Mammary epithelial cell (primary cell): ENCODE measurements at places on chromosomes 3 and 15. TPM values are rescaled to one million over a fixed set of nuclear protein-coding genes. Genes with fewer than 3 reads are reported as not detected.

GRCh38 chr3:159829539-159830227 is 159.0 kb upstream of the IL12A start:
- peak; percentile 97 for DNase-seq

GRCh38 chr3:14918356-14918860 is 29.0 kb upstream of the NR2C2 start:
- DNase-seq, result peak; percentile 69

Gene MED12L
- total RNA-seq, result 0.33 TPM

Gene RARRES1
- total RNA-seq, result 24.3 TPM

DNA sequence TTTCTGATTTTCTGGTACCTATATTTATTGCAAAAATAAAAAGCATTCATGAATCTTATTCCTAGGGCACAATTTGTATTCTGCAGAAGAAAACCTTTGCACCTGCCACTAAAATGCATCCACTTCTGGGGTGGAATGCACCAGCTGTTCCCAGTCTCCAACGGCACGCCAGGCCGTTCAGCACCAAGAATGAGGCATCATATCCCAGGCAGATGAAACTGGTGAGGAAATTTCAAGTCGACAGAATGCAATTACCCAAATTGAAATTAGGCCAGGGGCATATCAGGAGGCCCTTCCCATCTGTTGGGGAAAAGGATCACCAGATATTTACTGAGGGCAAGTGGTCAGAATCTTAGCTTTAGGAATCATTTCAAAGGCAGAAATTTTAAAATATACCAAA is 13.6 kb upstream of the RBMS3 start:
- no peak for DNase-seq

DNA sequence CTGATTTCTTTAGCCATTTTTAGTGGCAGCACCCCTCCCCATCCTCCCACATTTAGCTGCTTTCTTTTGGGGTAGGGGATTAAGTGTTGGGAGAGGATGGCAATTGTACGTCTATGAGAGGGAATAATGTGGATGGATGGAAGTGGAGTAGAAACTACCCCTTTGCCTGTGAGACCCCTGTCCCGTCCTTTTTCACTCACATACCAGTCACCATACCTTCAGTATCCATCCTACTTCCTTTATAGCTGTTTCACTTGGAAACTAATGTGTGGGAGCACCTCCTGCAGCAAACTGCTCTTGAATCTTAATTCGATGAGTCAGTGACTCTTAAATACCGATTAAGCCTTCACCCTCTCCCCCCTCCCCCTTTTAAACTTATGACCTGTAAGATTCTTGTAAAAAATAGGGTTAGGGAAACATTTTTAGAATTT is 730 bp downstream of the SPRED1 start:
- peak; percentile 68 for DNase-seq

DNA sequence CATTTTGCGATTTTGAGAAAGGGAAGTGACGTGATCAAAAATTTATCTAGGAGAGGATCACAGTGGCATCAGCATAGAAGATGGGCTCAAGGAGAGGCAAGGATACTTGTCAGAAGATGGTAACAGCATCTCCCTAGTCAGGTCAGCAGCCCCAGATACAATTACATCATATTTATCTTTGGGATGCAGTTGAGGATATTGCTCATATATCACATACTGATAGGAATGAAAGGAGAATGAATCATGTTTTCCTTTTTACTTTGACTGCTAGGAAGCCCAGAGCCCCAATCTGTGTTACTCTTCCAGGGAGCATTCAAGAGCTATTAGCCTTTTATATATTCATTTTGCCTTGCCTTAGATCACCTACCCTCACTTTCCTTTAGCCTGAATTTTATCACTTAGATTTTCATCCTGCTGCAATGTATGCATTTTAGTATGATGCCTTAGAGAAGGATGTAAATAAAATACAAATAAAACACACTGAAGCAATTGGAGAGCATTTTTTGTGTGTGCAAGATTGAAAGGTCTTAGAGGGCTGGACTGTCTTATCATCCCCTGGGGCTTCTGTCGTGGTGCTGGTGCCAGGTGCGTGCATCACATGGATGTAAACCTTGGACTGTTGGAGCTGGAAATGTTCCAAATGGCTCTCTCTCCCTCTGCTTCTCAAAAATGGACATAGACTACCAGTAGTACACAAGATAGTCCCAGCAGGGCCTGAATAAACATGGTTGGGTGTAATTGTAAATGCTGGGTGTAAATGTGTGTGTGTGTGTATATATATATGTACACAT is 40.3 kb downstream of the CORO2B start:
- no peak for DNase-seq

Gene TPRG1
- total RNA-seq, result 3.0 TPM

DNA sequence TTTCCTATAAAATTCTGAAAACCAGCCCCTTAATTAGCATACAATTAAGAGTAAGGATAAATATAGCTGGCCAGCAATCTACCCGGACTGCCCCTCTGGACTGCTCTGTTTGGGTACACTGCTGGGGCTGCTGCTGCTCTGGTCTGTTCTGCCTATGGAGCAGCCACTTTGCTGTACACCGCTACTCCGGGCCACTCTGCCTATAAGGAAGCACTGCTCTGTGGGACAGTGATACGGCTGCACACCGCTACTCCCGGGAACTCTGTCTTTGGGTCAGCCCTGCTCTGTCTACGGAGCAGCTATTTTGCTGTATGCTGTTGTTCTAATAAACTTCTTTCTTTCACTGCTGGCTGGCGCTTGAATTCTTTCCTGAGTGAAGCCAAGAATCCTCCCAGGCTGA is 316.5 kb upstream of the PLSCR5 start:
- no peak for DNase-seq

DNA sequence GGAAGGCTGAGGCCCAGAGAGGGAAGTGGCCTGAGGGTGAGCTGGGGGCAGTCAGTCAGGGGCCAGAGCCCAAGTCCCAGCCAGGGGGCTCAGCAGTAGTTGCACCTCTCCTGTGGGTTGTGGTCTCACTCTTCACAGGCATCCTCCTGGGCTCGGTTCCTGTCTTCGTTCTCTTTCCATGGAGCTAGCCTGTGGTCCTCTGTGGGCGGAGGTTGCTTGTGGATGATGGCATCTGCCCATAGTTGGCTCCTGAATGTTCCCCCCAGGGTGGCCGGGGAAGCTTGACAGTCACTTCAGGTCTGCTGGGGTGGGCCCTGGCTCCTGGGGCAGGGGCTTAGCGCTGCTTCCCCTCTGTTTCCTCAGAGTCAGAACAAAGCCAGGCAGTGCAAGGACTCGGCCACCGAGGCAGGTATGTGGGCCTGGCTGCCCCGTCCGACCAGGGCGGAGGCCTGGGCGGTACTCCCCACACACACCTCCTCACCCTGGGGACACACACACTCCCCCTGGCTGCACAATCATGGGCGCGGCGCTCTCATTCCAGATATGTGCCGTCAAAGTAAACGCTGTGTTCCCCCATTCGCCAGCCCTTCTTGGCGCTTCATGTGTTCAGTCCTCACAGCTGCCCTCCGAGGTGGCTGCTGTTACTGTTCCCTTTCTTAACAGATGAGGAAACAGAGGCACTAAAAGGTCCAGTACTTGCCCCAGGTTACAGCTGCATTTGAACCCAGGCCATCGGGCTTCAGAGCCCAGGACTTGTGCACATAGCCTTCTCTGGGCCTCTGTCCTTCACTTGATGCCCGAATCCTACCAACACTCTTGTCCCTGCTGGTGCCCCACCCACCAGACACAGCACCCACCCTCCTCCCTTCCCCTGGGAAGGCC is 34.5 kb downstream of the PSTPIP1 start:
- DNase-seq, result no peak

Gene GREM1
- total RNA-seq, result 1.8 TPM

DNA sequence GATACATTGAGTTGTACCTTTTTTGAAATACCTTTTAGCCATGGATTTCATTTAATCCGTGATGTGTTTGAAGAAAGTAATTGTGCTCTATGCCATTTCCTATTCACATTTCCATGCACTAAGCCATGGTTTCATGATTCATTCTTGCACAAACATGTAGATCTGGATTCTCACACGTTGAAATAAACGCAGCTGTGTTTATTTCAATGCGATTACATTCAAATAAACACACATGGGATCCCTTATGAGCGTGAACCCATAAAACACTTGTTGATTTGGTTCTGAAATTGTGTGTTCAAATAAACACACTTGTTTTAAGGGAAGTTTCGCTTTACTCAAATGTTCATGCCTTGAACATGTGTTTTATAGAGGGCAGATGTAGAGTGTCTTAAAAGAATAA is 39.2 kb downstream of the BBX start:
- no peak for DNase-seq

GRCh38 chr15:80982205-80982604 is 7.4 kb downstream of the MESD start:
- no peak for DNase-seq

- peak; percentile 59 for DNase-seq
Measured at GRCh38 chr3:142613491-142613890, 17.3 kb downstream of the PLS1 start.

GRCh38 chr3:73467211-73467610 is 157.5 kb downstream of the PDZRN3 start:
- DNase-seq, result no peak

Gene INSYN1
- 0.33 and 0.35 TPM in 2 replicates for total RNA-seq

DNA sequence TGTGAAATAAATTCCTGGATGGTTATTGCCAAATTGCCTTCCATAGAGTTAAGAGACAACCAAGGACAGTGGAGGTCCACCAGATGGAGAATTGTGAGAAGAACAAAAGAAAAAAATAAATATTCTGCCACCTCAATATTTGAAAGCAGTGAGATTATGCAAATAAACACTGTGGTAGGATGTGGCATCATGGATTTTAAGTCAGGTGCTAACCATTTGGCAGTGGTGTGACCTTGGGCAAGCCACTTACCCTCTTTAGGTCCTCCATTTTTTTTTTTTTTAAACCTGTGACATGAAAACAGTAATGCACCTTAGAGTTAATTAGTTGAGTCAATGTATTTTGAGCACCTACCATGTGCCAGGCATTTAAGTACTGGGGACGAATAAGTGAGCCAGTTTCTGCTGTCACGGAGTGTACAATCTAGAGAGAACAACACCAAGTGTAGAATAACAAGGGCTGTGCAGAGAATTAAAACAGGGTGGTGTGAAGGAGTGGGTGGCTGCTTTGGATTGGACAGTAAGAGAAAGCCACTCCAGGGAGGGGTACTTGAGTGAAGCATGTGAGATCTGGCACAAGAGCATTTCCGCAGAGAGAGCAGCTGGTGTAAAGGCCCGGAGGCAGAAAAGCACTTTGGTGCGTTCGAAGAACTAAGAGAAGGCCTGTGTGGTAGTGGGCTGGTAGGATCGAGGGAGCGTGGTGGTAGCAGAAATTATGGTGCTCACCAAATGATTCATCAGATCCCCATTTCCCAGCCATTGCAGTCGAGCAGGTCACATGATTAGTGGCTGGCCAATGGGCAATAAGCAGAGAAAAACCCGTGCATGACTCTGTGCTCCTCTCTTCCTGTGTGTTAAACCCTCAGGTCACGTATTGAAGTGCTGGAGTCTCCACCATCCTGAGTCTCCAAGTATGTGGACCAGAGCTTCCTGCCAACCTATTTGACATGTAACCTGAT is 39.2 kb downstream of the CCK start:
- no peak for DNase-seq

DNA sequence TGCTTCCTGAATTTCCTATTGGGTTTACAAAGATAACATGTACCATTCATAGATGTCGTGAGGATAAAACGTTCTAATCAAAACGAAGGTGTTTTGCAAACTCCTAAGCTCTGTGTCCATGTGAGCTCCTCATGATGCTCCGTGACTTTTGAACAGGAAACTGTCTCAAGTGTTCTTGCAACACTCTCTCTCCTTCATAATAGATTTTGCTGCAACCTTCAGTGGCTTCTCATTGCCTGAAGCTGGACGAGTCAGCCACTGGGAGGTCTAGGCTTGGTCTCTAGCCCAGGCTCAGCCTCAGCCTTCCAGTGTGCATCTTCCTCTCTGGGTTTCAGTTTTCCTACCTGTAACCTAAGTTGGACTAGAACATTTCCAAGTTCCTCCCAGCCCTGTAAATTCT is 18.7 kb upstream of the BCL2A1 start:
- DNase-seq, result peak; percentile 31

DNA sequence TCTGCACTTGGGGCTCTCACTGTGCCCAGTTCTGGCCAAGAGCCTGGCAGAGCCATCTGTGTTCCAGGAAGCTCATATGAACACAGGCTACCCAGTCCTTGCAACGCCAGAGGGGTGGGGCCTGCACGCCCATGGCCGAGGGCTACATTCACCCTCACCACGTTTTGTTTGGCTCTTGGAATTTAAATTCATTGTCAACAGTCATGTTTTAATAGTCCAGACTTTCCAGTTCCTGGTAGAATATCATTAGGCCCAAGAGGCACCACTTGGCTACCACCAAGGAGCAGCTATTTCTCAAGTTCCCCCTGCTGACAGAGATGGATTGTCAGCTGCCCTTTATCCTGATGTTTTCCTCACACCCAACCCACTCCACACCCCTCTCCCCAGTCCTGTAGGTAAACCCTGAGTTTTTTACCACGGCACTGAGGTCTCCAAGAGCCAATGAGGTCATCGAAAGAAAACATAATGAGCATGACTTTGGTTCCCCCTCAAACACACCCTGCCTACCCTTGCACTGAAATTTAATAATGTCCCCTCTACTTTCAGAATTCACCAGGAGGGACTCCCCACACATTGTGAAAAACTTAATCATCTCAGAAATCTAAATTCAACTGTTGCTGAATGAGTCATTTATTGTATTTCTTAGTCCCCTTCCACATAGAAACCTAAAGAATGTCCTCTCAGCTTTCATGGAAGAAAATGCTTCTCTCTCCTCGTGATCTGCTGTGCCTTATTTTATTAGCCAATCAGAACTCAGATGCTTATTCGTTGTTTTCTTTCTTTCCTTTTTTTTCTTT is 125.1 kb downstream of the SHQ1 start:
- DNase-seq, result peak; percentile 58

GRCh38 chr15:62828364-62828763 is 214.2 kb upstream of the TPM1 start:
- no peak for DNase-seq

GRCh38 chr15:51844747-51845426 is 15.4 kb downstream of the TMOD3 start:
- DNase-seq, result no peak

- DNase-seq, result no peak
Measured at GRCh38 chr3:106290304-106290997, 421.6 kb upstream of the CBLB start.

- no peak for DNase-seq
Measured at GRCh38 chr3:1228289-1228688, 135.5 kb downstream of the CNTN6 start.

DNA sequence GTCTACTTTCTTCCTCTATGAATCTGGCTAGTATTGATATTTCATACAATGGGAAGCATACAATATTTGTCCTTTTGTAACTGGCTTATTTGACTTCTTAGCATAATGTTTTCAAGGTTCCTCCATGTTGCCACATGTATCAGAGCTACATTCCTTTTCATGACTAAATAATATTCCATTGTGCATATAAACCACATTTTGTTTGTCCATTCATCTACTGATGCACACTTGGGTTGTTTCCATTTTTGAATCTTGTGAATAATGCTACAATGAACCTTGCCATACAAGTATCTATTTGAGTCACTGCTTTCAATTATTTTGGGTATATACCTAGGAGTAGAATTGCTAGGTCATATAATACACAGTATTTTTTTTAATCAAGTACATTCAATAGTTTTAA is 38.0 kb downstream of the OSBPL10 start:
- DNase-seq, result peak; percentile 51

- DNase-seq, result no peak
Measured at GRCh38 chr3:62356356-62356755, 17.0 kb downstream of the FEZF2 start.
